ENCODE measurements at places on chromosomes 6 and 20.
A peak's percentile ranks its signal among the peaks of the same experiment; 100 is the strongest.

DNA sequence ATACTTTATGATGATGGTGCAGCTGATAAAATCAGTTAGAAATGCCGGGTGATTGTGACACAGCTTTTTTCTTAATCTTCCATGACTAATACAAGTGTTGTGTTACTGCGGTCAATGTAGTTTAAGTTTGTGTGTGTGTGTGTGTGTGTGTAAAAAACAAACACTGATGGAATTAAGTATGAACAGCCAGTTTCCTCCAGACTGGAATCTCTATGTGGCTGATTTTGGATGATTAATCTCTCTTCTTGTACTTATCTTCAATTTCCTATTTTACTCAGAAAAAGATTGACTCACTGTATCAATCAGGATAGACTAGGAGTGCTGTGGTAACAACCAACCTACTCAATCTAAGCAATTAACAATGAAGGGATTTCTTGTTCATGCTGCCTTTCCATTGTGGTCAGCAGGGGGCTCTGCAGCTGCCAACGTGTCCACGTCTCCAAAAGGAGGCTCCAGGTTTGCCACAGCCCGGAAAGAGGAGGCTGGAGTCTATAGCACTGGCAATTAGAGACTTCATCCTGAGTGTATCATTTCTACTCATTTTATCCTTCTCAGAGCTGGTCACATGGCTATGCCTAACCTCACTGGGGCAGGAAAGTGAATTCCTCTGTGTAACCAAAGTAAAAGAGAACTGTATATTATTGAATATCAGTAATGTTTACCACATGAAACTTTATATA lies 107.7 kb downstream of the CD109 start:
- DNase-seq = peak; percentile 97

GRCh38 chr6:47593979-47594378 lies 104.4 kb upstream of the ADGRF4 start:
- DNase-seq = no peak

DNA sequence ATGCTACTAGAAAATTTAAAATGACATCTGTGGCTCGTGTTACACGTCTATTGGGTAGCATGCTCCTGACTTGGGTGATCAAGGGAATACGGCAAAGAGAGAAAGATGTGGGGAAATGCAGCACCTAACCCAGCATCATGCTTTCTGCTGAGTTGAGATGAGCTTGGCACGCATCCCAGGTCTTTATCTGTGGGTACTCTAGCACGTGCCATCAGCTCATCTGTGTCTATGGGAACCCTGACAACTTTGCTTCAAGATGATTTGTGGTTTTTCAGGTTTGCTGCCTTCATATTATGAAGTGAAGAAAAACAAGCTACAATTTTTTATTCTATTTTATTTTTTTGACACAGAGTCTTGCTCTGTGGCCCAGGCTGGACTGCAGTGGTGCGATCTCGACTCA lies 21.0 kb downstream of the RNASET2 start:
- no peak for DNase-seq

GRCh38 chr20:51309128-51309527 lies 233.4 kb downstream of the NFATC2 start:
- no peak for DNase-seq

GRCh38 chr20:6173481-6173880 lies 50.7 kb upstream of the FERMT1 start:
- no peak for DNase-seq

- DNase-seq = no peak
Observed at GRCh38 chr6:158367816-158368215, 55.6 kb downstream of the TULP4 start.

DNA sequence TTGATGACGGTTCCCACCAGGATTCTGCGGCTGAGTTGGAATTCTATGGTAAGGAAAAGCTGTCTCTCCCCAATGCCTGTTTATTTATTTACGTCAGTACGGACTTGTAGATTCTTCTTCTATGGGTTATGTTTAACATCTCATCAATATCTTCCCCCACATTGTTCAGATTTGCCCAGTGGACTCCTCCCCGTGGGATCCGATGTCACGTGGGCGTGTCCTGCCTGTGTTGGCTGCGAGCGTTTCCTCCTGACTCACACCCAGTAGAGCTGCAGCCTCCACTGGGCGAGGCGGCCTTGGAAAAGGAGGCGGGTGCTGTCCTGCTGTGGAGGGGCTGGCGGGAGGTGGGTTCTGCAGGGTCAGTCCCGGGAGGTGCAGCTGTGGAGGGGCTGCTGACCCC lies 46.8 kb upstream of the SLCO4A1 start:
- peak; percentile 74 for DNase-seq

DNA sequence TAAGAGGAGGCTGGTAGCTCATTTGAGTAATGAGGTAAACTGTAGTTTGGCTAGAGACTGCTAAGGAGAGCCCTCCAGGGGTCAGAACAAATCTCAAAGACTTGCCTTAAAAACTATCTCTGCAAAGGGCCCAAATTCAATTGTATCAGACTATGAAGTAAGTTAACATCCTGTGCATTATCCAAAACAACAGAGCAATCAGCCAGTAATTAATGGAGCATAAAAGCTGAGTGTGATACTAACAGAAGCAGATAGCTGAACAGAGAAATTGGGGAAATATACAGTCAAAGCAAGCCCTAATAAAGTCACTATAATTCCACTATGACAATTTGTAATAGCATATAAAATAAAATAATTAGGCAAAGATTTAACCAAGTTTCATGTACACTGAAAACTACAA lies 45.8 kb upstream of the TNFRSF21 start:
- no peak for DNase-seq

- no peak for DNase-seq
Observed at GRCh38 chr6:134546962-134547645, 229.2 kb upstream of the SGK1 start.

GRCh38 chr20:36266189-36266588 lies 29.9 kb downstream of the AAR2 start:
- DNase-seq = no peak

GRCh38 chr6:118200160-118200559 lies 293.1 kb downstream of the SLC35F1 start:
- DNase-seq = no peak

- DNase-seq = peak; percentile 48
Observed at GRCh38 chr20:1463971-1464570, 2.6 kb downstream of the NSFL1C start.

DNA sequence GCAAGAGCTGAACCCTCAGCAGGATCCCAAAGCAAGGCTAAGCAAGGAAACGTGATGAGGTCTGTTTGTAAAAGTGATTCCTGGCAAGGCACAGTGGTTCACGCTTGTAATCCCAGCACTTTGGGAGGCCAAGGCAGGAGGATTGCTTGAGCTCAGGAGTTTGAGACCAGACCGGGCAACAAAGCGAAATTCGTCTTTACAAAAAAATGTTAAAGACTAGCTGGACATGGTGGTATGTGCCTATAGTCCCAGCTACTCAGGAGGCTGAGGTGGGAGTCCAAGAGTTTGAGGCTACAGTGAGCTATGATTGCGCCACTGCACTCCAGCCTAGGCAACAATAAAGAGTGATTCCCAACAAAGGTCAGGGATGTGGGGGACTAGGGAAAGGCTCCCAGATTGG lies 4.1 kb upstream of the XKR7 start:
- DNase-seq = no peak

DNA sequence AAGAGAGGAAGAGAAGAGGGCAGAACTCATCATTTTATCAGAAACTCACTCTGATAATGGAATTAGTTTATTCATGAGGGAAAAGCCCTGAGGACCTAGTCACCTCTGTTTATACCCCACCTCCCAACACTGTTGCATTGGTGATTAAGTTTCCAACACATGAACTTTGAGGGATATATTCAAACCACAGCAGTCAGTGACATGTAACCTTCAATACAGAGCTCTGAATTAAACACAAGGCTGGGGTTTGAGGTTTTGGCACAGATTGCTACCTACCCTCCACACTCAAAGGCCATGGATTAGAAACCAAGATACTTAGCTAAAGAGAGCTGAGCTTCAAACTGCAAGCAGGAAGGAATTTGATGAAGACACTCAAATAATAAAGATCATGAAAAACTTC lies 48.5 kb upstream of the MOCS1 start:
- DNase-seq = no peak

- no peak for DNase-seq
Observed at GRCh38 chr20:16003310-16003709, 569.9 kb downstream of the KIF16B start.

- no peak for DNase-seq
Observed at GRCh38 chr6:143005816-143006215, 54.9 kb upstream of the AIG1 start.

DNA sequence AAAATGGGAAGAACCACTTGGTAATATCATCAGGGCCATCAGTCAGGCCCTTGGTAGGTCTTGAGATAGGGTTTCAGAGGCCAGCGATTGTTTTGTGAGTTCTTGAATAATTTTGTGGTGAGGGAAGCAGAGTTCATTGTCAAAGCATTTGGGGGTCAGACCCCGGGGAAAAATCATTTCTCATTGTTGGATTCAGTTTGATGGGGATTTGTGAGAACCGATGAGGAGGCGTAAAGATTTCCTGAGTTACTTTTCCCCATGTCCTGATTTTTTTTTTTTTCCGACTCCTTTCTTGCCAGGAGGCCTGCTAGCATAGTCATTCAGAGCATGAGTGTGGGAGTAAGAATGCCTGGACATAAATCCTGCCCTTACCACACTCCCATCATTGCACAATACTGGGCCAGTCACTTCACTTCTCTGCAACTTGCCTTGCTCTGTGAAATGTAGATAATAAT lies 60.3 kb downstream of the TSHZ2 start:
- DNase-seq = peak; percentile 71

- peak; percentile 71 for DNase-seq
Observed at GRCh38 chr20:36097337-36098151, 57.0 kb upstream of the EPB41L1 start.

- DNase-seq = no peak
Observed at GRCh38 chr6:46080111-46080510, 49.7 kb upstream of the ENPP4 start.

- DNase-seq = no peak
Observed at GRCh38 chr6:16274885-16275589, 36.6 kb downstream of the GMPR start.

- DNase-seq = peak; percentile 19
Observed at GRCh38 chr6:108361312-108361932, 66.6 kb downstream of the AFG1L start.

DNA sequence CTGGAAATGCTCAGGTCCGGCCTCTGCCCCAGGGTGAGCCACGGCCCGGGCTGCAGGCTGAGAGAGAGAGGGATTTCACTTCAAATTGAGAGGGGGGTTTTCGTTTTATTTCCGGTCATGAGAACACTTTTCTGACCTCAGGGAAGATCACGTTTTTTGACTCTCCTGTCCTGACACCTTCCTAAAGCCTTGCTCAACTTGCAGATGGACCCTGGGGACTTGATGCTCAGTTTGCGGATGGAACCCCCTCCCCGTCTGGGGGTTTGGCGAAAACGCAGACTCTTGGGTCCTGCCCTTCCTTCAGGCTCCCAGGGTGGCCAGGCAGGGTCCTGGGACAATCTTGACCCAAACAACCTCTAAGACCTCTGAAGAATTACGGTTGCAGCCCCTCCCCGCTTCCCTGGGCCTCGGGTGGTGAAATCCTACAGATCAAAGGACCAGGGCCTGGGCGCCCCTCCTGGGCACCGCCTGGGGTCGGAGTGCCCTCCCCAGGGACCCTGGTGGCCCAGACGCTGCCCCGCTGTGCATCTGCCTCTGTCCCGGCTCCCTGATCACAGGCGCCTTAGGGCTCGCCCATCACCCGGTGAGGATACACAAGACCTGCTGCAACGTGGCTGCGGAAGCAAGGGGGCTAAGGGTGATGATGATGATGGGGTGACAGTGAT lies 148.2 kb downstream of the ERMARD start:
- DNase-seq = no peak

GRCh38 chr6:14270925-14271788 lies 153.6 kb downstream of the CD83 start:
- peak; percentile 50 for DNase-seq

DNA sequence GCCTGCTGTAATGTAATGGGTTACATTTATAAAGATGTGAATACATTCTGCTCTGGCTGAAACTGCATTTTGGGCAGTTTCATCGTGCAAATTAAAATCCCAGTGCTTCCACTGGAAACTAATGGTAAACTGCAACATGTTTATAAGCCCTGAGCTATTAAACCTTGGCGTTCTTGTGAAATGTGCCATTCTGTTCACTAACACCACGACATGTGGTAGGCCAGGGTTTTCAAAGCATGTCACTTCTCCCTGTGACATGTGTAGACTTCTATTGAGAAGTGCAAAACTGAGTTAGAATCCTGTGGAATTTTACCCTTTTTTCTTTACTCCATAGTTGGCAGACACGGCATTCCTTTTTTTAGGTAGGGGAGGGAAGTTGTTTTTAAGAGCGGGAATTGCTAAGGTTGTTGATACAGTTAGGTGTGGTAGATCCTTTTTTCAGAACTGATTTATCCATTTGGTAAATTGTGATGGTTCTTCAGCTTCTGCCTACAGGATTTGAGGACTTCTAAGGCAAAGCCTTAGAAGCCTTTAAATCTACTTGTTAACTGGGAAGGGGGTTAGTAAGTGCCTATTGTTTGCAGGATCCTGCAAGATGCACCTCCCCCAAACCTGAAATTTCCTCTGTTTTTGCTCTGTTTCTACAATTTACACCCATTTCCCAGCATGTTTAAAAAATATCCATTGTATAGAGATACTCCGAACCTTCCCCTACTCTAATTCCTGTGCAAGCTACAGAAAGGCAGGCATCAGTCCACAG lies 4.2 kb downstream of the SASH1 start:
- no peak for DNase-seq

DNA sequence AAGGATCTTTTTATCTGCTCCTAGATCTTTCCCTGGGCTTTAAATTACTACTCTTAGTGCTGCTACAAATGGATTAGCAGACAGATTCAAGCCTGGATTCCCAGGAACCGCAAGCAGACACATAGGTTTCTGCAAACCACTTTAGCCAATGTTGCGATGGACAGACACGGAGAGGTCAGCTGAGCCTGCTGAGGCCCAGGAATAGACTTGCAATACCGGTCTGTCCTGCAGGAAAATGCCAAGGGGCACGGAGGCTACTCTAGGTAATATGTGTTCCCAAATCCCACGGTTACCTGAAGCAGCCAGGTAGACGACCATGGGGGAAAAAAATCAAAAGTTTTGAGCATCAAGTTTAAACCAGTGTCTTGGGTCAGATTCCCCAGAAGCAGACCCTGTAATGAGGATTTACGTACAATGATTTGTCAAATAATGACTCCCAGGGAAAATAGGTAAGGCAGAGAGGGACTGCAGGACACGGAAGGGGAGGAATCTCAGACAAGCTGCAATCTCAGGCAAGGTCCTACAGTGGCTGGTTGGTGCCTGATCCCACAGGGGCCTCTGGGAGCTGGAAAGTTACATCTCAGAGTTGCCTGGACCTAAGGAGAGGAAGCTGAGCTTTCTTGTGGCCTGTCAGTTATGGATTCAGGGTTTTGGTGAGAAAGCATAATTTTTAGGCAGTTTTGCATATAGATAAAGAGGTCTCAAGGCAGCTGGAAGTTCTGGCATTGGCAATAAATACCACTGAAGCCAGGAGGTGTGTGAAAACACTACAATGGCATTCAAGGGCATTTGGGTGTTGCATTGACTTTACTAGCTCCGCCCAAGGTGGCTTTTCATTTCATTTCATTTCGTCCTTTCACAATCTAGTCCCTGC lies 12.5 kb downstream of the OTOR start:
- DNase-seq = no peak

GRCh38 chr6:140809694-140810101 lies 1323.0 kb upstream of the GJE1 start:
- peak; percentile 25 for DNase-seq

DNA sequence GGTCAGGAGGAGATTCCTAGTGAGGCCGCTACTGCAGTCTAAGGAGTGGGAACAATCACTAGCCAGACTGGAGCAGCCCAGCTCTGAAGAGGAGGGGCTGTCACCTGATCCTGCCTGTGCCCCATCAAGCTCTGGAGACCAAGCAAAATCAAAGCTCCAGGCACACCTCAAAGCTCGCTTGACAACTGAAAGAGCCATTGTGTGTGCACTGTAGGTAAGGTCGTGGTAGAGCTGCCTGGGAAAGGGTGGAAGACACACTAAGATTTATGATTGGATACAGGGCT lies 58.2 kb downstream of the CSE1L start:
- no peak for DNase-seq
